SW 1271 (cell line): ENCODE measurements at places on chromosomes 1 and 21.

DNA sequence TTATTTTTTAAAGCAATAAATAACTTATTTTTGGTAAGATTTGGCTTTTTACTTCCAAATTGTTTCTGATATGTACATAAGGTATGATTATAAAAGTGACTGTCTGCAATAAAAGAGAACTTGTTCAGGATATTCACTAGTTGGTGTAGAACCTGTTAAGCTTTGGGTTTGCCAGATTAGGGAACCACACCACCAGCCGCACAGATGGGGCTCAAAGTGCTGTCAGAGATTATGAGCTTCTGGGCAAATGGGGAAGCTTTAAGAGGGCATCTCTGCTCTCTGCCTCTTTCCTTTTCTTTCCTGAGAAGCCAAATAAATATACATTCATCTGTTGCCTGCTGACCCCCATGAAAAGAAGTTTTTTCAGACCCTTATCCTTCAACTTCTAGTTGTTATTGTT is 25.4 kb downstream of the IVNS1ABP start:
- DNase-seq = no peak

GRCh38 chr21:41833497-41834115 is 45.5 kb downstream of the PRDM15 start:
- no peak for DNase-seq

GRCh38 chr1:20301463-20302107 is 10.9 kb downstream of the VWA5B1 start:
- no peak for DNase-seq

DNA sequence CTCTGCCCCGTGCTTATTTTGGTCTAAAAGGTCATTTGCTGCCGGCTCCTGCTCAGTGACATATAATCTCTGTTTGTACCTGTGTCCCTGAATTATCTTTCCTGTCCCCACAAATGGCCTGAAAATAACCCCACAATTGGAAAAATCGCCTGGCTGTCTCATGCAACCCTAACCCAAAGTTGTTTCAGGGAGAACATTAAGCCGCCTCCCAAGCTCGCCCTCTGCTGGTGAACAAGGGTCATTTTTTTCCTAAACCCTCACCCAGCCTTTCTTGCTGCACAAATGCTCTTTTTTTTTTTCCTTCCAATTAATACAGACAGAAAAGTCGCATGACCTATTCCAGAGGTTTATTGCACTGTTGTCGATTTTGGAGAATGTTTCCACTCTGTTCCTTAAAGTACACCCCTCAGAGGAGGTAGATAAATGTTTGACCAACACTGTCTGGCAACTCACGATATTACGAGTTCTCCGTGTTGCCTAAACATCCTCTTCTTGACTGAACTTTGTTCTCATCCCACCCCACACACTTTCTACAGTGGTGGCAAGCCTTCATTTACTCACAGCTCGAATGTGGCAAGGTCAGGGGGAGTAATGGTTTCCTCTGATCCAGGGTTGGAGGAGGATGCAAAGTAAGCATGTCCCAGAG is 148.7 kb downstream of the ZZZ3 start:
- peak; percentile 26 for DNase-seq

- DNase-seq = no peak
Measured at GRCh38 chr1:246144931-246145330, 362.1 kb downstream of the SMYD3 start.

- DNase-seq = no peak
Measured at GRCh38 chr1:183583466-183583865, 6.8 kb downstream of the NCF2 start.

DNA sequence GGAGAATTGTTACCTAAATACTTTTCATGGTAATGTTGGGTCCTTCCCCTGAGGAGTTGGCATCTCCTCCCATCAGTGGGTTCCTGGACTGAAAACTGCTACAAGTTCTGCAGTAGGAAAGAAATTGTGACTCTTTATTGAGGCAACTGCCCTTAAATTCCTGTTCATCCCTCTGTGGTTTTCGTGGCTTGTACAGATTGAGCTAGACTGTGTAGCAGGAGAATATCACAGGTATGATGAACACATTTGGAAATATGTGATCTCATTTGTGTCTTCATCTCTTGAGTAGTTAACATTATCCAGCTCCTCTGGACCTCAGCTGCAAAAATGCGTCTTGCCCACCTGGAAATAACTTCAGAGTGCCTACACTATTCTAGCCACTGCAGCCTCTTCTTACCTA is 390.6 kb downstream of the PTPRC start:
- DNase-seq = no peak

GRCh38 chr1:15329104-15329820 is 80.4 kb upstream of the EFHD2 start:
- no peak for DNase-seq
